CD4-positive, alpha-beta T cell (primary cell): ENCODE measurements at places on chromosomes 4 and X. TPM values are rescaled to one million over a fixed set of nuclear protein-coding genes. Genes with fewer than 3 reads are reported as not detected.

Gene PGRMC2
- 92.8 TPM for total RNA-seq

Gene C1QTNF7
- total RNA-seq, result not detected

Gene CXorf49
- not detected for total RNA-seq

Gene TRO
- 2.0 TPM for total RNA-seq

Gene MSL3
- 137 TPM for total RNA-seq

Gene AGA
- total RNA-seq, result 15.4 TPM

Gene POU4F2
- total RNA-seq, result not detected

Gene SERPINA7
- total RNA-seq, result not detected

Gene GPRIN3
- 46.4 TPM for total RNA-seq
